ENCODE measurements at places on chromosomes 2 and 18.

- no peak for DNase-seq
Observed at GRCh38 chr2:100427111-100427510, 9.6 kb upstream of the CHST10 start.

DNA sequence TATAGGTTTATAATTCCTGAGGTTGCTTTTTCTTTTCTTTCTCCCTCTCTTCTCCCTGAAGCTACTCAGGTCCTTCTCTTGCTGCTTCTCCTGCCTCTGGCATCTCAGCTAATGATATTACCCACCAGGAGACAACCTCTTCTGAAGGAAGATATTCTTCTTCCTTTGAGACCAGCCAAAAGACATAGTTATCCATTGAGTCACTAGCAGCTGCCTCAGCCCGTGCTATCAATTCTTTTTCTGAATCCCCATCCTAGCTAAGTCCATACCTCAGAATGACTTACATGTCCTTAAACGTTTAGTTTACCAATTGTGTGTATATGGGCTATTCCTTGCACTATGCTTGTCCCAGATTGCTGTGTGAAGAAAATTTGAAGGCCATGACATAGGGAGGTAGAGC lies 25.0 kb upstream of the RNF103 start:
- DNase-seq = no peak

- no peak for DNase-seq
Observed at GRCh38 chr2:20640411-20641122, 10.3 kb downstream of the HS1BP3 start.

GRCh38 chr18:60070631-60071030 lies 170.8 kb downstream of the PMAIP1 start:
- DNase-seq = no peak

GRCh38 chr2:85501248-85501647 lies 37.7 kb upstream of the MAT2A start:
- DNase-seq = no peak
